Breast epithelium (tissue), 4 donors: ENCODE measurements at places on chromosomes 1 and 21. TPM values are rescaled to one million over a fixed set of nuclear protein-coding genes. Genes with fewer than 3 reads are reported as not detected.

The ST6GALNAC5 gene
- 0.48 TPM for total RNA-seq

DNA sequence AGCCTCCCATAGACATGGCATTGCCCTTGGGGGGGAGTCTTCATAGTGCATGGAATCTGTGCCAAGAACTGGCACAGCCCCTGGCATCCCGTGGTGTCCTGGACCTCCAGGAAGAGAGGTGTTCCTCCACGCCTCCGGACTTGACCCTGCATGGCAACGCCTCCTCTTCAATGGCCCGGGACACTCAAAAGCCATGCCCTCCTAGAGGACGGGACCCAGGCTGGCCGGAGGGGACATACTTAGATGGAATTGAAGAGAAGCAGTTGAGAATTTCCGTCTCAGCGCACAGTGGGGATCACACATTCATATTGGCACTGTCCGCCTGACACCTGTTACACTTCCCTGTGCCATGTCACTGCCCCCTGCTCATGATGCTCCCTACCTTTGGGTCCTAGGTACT is 38.4 kb upstream of the TENT5C start:
- H3K27me3 ChIP-seq = no peaks in the 10 kb centered on the region
- H3K27ac ChIP-seq = no peak overlapping the region
- H3K36me3 ChIP-seq = no peaks in the 10 kb centered on the region
- H3K4me3 ChIP-seq = no peak overlapping the region
- DNase-seq = no peak

The C4BPA gene
- total RNA-seq = 7.5 TPM

DNA sequence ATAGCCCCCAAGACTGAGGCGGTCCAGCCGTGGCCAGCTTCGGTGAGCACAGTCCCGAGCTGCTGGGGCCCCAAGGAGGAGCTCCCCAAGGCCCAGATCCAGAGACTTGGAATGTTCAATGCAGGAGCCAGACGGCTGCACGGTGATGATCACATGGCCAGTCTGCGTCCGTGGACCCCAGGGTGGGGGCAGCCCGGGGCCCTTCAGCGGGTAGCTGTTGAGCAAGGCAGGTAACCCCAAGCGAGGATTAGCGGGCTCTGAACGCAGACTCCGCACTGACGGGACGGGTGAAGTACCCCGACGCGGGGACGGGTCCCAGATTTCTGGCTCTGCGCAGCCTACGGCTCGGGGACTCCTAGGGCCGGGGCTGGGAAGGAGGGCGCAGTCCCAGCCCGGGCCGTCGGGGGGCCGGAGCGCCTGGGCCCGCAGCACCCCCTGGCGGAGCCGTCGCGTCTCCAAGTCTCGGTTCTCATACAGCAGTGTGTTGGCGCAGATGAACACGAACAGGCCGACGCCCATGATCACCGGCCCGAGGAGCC is 2.7 kb downstream of the TMEM200B start:
- peak overlapping the region; percentile 68 for H3K4me3 ChIP-seq
- H3K27ac ChIP-seq = no peak overlapping the region
- peaks cover 13% of the 10 kb centered on the region for H3K27me3 ChIP-seq
- DNase-seq = no peak

GRCh38 chr21:20802631-20803260 is 195.5 kb upstream of the NCAM2 start:
- no peak overlapping the region for H3K27ac ChIP-seq
- no peaks in the 10 kb centered on the region for H3K4me1 ChIP-seq
- no peaks in the 10 kb centered on the region for H3K36me3 ChIP-seq
- DNase-seq = no peak

DNA sequence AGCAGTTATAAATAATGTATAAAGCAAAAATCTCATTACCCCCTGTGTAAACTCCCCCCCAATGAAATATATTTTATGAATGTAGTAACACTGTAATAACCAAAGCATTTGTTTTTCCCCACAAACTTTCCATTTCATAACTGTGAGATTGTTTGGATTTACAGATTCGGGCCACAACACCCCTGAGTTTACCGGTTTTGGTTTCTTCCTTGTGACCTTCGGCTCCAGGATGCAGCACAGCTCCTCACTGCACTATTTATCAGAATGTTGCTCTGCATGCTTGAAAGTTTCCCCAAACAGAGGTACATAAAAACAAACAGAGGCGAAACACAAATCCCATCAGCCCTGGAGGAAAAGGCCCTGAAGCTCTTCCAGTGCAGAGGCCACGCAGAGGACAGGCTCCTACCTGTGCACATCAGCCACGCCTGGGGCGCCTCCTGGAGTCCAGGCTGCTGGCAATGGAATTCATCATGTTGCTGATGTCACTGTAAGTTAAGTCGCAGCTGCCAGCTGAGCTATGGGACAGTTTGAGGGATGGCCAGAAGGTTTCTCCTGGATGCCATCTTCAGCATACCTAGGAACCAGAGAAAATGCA is 122.0 kb downstream of the LMO4 start:
- H3K27me3 ChIP-seq = no peaks in the 10 kb centered on the region
- no peak overlapping the region for H3K27ac ChIP-seq
- H3K4me1 ChIP-seq = no peaks in the 10 kb centered on the region
- DNase-seq = no peak

The GPR153 gene
- total RNA-seq = 34.6 TPM

The UBXN10 gene
- 6.6 TPM for total RNA-seq
